CD8-positive, alpha-beta T cell (primary cell): ENCODE measurements at places on chromosomes 1 and 21.

- DNase-seq = no peak
Measured at GRCh38 chr1:201791779-201792173, 37.2 kb upstream of the IPO9 start.

- no peak for DNase-seq
Measured at GRCh38 chr1:10704368-10704882, 92.0 kb downstream of the CASZ1 start.

GRCh38 chr1:245526141-245526540 lies 371.4 kb downstream of the KIF26B start:
- no peak for DNase-seq

GRCh38 chr1:178539291-178539690 lies 26.4 kb downstream of the TEX35 start:
- DNase-seq = no peak

DNA sequence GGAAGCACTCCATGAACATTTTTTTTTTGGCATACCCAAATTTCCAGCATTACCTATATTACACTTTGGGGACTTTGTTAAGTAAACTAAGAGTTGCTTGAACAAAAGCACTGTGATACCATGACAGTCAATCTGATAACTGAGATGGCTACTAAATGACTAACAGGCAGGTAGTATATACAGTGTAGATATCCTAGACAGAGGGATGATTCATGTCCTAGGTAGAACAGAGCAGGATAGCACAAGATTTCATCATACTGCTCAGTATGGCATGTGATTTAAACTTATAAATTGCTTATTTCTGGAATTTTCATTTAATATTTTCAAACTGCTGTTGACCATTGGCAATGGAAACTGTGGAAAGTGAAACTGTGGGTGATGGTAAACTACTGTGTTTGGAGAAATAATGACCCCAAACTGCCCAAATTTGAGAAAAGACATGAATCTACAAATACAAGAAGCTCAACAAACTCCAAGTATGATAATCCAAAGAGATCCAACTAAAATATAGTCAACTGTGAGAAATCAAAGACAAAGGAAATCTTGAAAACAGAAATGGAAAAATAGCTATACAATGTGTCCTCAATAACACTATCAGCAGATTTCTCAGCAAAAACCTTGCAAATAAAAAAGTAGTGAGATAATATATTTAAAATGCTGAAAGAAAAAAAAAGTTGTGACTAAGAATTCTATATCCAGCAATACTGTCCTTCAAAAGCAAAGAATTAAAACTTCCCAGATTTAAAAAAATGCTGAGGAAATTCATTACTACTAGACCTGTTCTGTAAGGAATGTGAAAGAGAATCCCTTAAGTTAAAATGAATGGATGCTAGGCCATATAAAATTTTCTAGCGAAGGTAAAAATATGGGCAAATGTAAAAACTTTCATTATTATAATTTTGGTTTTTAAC lies 410.4 kb downstream of the DUSP10 start:
- no peak for DNase-seq

GRCh38 chr1:169595764-169596711 lies 9.8 kb upstream of the F5 start:
- no peak for DNase-seq

- no peak for DNase-seq
Measured at GRCh38 chr1:243726806-243727502, 123.1 kb downstream of the AKT3 start.

DNA sequence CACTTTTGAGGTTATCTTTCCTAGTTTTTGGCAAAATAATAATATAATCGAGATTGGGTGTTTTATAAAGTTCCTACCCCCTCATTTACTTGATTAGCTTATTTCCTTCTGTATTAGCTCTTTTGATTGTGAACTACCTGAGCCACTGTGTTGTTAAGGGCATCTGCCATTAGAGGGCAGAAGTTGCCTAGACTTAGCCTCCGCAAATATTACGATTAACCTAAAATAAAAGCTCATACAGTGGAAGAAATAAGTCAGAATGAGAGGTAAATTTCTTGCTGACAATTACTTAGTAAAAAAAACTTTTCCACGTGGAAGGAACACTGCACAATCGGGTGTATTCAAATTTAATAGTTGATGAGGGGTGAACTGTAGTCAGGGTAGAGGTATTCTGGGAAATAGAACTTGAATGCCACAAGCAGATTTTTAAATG lies 2.3 kb downstream of the H3-3A start:
- peak; percentile 27 for DNase-seq

DNA sequence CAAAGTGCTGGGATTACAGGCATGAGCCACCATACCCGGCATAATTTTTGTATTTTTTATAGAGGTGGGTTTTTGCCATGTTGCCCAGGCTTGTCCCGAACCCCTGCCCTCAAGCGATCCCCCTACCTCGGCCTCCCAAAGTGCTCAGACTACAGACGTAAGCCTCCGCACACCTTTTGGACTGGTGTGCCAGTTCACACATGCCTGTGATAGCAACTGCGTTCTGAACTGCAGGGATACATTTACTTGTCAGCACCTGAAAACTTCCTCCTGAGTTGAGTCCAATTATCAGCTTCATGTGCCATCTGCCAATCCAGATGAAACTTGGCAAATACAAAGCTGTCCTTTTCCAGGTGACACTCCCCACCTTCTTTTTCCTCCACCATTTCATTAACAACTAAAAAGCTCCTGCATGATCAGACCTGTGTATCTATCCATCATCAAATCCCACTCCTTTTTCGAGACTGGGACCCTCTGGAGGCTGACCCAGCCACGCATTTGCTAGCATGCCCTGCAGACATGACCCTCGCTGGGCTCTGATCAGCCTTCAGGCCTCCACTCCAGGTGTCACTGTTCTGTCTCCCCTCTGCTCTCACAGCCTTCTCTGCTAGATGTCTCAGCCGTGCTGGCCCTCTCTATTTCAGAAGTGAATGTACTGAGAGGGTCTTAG lies 2.1 kb upstream of the DEGS1 start:
- no peak for DNase-seq

DNA sequence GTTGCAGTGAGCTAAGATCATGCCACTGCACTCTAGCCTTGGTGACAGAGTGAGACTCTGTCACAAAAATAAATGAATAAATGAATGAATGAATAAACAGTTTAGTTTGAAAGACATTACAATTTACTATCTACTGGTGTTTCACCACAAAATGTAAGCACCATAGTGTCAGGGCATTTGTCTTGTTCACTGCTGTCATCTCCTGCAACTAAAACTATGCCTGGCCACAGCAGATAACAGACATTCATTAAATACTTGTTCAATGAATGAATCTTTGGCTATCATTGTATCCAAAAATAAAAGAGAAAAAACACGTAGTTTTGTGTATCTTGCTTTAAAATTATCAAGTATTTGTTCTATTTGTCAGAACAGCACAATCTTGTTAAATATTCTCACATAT lies 32.5 kb downstream of the SASS6 start:
- DNase-seq = no peak

- no peak for DNase-seq
Measured at GRCh38 chr1:92219028-92219427, 1.3 kb downstream of the C1orf146 start.

- DNase-seq = no peak
Measured at GRCh38 chr1:37031429-37031828, 2.9 kb downstream of the GRIK3 start.

GRCh38 chr1:177571485-177572076 lies 398.3 kb downstream of the SEC16B start:
- no peak for DNase-seq

- DNase-seq = no peak
Measured at GRCh38 chr1:119080586-119080985, 59.9 kb downstream of the WARS2 start.

GRCh38 chr1:73026114-73026513 lies 743.8 kb upstream of the NEGR1 start:
- DNase-seq = no peak

GRCh38 chr1:97314685-97315084 lies 593.1 kb downstream of the PTBP2 start:
- DNase-seq = no peak

GRCh38 chr1:203672346-203672745 lies 45.7 kb downstream of the ATP2B4 start:
- peak; percentile 65 for DNase-seq
